Activated CD4-positive, CD25-positive, alpha-beta regulatory T cell treated with anti-CD3 and anti-CD28 coated beads, Interleukin-2, amount 50 U/mL, for 16 hours (primary cell): ENCODE measurements at places on chromosomes 4 and X.

GRCh38 chr4:13430834-13431568, 53.1 kb downstream of the RAB28 start:
- no peak for DNase-seq

DNA sequence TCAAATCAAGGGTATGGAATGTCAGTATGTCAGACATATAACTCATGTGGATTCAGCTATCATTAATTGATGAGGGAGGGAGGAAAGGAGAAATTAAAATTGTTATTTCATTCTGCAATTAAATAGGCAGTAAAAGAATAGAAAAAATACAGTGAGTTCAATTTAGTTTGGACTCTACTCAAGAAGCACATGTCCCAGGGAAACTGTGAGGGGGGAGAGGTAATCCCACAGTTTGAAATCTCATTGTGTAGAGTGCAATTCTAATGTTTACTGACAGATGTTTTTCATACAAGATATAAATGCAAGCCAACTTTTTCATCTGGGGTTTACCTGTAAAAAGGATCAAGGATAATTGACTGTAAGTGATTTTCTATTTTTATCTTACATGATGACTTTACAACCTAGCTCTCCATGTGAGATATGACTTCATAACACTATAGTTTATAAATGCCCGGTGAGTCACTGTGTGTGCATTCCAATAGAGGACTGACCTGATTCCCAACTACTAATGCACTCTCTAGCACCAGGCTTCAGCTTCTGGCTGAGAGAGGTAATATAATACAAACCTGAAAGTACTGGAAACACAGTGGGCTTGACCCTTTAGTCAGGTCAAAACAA, 35.2 kb upstream of the SCD5 start:
- DNase-seq, result no peak

- no peak for DNase-seq
These were observed 13.3 kb downstream of the PDZD4 start for GRCh38 chrX:153816831-153817690.

GRCh38 chr4:140689623-140690022, 66.6 kb downstream of the TBC1D9 start:
- no peak for DNase-seq

- DNase-seq, result no peak
These were observed 297.9 kb upstream of the FAT4 start for GRCh38 chr4:125016892-125017299.

DNA sequence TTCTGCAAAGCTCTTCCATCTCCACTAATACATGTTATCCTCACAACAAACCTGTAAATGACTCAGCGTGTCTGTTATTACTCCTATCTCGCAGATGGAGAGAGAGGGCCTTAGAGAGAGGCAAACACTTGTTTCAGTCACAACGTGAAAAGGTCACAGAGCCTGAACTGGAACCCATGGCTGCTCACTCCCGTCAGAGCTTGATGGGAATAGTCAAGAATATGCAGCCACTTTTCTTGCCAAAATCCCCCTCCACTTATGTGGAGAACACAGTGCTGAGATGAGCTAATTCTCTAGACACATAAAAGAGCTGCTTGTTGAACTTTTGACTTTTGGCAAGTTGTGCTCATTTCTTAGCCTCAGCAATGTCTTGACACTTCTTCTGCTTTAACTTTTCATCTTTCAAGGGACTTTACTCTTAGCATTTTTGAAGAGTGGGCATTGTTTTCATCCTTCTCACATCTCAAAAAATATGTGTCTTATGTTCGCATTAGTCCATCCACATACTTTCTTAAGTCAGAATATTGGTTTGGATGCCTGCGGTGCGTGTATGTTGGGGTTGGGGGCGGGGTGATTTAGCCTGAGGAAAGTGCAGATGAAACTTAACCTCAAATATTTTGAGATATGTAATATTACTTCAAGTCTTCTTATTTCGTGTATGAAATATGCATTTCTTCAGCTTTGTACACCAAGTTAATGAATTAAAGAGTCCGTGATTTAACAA, 69.2 kb downstream of the SYNPO2 start:
- DNase-seq, result no peak

- DNase-seq, result no peak
These were observed 17.7 kb downstream of the OGT start for GRCh38 chrX:71550578-71550977.

GRCh38 chr4:182876427-182876826, 40.8 kb downstream of the DCTD start:
- no peak for DNase-seq

GRCh38 chrX:37302569-37302968, 46.6 kb upstream of the PRRG1 start:
- no peak for DNase-seq

DNA sequence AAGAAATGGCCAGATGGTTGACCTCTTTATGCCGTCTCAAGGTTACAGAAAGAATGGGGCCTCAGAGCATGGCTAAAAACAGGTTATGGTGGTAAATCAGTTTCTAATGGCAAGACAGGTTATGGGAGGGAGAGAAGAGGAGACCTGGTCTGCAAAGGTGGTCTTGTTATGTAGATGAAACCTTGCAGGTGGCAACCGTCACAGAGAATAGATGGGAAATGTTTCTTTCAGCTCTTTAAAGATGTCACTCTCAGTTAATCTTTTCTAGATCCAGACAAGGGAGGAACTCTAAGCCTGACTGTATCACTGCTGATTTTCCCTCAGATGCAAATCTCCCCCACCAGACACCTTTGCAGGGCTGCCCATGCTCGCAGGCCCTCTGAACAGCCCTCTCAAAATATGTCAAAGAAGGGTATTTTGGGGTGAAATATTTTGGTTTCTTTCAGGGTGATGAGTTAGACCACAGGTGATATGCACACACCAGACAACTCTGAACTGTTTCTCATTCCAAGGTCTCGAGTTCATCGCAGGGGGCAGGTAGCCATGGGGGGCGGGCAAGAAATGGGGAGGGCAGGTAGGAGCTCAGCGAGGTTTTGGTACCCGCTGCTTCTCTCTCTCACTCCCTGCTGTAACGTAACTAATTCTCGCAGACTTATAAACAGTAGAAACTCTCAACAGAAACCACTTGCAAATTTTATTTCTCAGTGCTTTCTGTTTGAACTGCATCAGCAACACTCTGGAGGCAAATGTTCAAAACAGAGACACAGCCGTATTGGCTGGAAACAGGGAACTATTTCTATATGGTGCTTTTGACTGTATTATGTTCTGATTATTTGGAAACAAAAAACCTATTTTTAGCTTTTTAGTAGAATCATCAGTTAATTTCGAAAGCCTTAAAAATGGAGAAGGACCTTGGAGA, 32.4 kb downstream of the CASP3 start:
- DNase-seq, result no peak

DNA sequence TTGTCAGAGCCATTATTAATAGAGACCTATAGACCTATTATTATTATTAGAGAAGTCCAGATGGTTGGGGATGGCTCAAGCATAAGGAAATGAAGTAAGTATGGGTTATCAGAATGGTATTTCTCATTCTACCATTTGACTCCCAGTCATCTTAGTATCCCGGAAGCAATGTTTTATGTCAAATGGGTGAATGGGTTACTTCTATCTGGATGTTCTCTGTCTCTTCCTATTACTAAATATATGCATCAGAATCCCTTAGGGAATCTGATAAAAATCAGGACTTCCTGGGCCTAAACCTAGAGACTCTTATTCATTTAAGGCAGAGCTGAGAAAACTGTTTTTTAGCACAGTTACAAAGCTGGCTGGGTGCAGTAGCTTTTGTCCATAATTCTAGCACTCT, 149.9 kb downstream of the SLC10A7 start:
- no peak for DNase-seq

- no peak for DNase-seq
These were observed 9.5 kb downstream of the ASB5 start for GRCh38 chr4:176259330-176260090.

- DNase-seq, result no peak
These were observed 37.8 kb downstream of the PHKA2 start for GRCh38 chrX:18946157-18946556.
